ENCODE measurements at places on chromosomes 11 and 22.

DNA sequence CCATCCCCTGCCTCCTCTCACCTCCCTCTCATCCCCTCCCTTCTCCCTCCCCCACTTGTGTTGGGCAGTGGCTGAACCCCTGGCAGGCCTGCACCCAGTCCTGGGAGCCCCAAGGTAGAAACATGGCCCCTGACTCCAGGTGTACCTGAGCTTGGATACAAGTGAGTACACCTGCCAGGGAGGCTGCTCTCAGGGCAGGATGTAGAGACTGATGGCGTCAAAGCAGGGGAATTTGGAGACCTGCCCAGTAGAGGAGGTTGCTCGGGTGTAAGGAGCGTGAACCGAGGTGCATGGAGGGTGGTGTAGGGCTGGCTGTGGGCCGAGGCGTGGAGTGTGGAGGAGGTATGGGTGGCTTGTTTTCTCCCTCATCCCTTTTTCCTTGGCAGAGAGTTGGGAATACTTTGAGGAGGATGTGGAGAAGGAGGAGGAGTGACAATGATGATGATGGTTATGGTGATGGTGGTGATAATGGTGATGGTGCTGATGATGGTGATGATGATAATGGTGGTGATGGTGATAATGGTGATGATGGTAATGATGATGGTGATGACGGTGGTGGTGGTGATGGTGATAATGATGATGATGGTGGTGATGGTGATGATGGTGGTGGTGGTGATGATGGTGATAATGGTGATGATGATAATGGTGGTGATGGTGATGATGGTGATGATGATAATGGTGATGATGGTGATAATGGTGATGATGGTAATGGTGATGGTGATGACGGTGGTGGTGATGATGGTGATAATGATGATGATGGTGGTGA lies 12.3 kb downstream of the MRGPRG start:
- no peak for DNase-seq

GRCh38 chr11:12832480-12833224 lies 158.4 kb downstream of the TEAD1 start:
- DNase-seq, result peak; percentile 69

GRCh38 chr11:131190446-131190845 lies 180.0 kb upstream of the NTM start:
- DNase-seq, result no peak

DNA sequence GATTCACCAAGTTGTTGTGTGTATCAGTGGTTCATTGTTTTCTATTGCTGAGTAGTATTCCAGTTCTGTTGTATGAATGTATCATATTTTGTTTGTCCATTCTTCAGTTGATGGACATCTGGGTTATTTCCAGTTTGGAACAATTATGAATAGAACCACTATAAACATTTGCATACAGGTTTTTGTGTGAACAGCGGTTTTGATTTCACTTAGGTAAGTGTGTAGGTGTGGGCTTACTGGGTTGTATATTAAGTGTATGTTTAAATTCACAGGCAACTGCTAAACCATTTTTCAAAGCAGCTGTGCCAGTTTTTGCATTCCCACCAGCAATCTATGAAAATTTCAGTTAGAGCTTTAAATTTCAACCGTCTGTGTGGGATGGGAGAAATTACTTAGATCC lies 217.8 kb downstream of the NELL1 start:
- no peak for DNase-seq

- peak; percentile 24 for DNase-seq
Measured at GRCh38 chr11:62923601-62924411, 2.6 kb upstream of the CHRM1 start.

DNA sequence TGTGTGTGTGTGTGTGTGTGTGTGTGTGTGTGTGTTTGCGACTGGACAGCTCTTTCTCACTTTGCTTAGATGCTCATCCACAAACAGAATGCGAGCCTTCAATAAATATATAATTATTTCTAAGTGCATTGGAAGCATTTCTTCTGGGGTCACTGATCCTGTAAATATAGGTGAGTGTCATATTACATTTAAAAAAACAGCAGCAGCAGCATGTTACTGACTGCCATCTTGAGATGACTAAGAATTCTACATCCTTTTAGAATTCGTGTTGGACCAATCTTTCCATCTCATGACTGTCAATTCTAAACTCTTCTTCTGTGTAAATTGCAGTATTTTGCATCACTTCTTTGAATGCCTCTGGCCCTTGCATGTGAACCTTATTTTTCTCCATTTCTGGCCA lies 238.0 kb upstream of the DDI1 start:
- no peak for DNase-seq

DNA sequence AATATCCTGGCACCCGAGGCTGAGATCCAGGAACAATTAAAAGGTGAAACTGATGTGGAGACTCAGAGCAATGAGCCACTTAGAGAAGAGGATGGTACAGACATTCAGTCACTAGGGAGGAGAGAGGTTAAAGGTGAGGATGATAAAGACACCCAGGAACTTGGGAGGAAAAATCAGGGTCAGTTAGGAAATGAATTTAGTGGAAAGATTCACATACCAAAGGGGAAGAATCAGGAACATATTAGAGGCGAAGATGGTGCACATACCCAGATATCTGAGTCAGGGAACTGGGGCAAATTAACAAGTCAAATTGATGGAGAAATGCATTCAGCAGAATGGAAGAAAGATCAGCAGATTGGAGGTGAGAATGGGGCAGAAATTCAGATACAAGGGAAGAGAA lies 4.1 kb upstream of the MEI1 start:
- DNase-seq, result no peak

DNA sequence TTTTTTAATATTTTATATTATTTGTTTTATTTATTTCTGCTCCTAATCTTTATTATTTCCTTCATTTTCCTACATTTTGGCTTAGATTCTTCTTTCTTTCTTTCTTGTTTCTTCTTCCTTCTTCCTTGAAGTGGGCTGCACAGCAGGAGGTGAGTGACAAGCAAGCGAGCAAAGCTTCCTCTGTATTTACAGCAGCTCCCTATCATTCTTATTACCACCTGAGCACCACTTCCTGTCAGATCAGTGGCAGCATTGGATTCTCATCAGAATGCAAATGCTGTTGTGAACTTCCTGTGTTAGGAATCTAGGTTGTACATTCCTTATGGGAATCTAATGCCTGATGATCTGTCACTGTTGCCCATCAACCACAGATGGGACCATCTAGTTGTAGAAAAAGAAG lies 784.9 kb upstream of the LUZP2 start:
- no peak for DNase-seq

GRCh38 chr11:66340596-66341501 lies 4.1 kb downstream of the BRMS1 start:
- DNase-seq, result no peak

- no peak for DNase-seq
Measured at GRCh38 chr11:60981515-60981914, 10.0 kb downstream of the CD6 start.

DNA sequence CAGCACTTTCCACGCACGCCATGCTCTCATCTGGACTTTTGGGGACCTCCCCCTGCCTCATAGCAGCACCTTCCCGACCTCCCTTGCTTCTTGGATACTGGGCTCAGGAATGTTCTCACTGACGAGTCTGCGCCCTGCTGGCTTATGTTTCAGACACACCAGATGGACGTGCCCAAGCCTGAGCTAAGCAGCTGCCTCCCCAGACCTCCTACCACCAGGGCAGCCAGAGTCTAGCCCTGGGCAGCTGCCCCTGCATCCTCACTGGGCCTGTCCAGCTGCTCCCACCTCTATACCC lies 13.2 kb upstream of the RGL4 start:
- no peak for DNase-seq

DNA sequence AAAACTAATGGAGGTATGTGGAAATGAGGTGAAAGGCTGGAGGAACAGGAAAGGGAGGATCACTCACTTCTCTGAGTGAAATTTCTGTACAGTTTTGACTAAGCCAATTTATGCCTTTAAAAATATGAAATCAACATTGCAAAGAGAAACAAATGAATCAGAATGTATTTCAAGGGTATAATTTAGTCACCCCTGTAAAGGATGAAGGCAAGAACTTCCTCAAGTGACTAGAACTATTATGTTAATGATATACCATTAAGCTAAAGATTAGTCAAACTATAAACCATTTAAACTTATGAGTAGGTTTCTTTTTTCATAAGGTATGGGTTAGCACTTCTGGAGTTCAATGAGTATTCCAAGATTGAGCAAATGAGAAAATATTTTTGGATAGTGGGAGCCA lies 184.5 kb upstream of the CHORDC1 start:
- DNase-seq, result no peak

DNA sequence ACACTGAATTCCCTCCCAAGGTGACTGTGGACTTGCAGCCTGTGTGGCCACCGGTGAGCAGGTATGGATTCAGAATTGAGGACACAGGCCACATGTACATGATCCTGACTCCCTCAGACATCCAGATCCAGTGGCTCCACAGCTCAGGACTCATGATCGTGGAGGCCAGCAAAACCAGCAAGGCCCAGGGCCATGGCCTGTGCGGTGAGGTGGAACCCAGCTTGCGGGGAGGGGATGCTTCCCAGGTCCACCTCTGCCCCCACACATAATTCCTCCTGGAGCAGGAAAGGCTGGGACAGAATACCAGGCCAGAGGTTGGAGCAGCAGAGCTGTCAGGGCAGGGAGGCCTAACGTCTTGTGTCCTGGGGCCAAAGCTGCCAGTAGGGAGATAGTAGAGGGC lies 82.1 kb downstream of the OTOG start:
- no peak for DNase-seq

DNA sequence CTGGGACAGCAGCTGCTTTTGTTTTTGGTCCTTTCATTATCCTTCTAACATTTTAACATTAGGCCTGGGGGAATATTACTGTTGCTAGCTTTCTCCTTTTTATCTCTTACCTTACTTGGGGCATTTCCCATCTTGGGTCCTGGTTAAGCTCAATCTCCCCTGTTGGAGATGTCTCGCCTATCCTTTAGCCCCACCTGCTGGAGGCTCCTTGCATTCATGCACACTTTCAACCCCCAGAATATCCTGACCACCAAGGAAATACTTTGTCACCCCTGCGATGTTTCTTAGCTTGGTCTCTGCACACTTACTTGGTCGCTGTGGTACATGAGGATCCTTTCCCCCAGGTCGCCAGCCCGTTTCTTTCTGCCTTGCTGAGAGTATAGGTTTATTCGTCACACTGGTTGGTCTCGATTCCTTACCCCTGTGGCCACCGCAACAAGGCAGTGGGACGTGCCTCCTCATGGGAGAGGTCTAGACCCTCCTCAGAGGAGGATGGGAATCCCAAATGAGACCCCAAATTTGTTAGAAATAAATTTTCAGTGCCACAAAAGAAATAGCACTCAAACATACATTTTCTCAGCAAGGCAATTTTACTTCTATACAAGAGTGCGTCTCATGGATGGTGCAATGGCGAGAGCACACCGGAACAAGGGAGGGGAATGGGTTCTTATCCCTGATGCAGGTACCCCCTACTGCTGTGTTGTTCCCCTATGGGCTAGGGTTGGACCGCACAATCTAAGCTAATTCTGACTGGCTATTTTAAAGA lies 5.4 kb upstream of the TXN2 start:
- DNase-seq, result no peak

DNA sequence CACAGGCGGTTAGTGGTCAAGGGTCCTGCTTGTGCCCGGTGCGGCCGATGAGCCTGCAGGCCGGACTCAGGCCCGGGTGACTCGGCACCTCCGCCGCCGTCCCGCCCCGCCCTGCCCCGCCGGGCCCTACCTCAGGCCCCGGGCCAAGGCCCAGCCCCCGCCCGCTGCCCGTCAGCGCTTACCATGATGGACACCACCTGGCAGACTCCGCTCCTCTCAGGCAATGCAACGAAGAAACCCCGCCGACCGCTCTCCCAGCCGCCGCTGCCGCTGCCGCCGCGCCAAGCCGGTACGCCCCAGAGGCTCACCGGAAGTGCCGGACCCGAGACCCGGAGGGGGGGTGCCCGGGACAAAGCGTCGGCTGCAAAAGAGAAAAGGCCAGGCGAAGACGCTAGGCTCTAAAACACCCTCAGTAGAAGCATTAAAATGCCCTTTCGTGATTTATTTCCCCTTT lies at the start of gene UFD1:
UFD1 (minus strand) TSS at position 293 of the 454 bp plus-strand sequence; CDS start at position 185, 108 bp downstream.
- peak; percentile 54 for DNase-seq

- DNase-seq, result no peak
Measured at GRCh38 chr11:87399341-87399740, 361.6 kb downstream of the TMEM135 start.

DNA sequence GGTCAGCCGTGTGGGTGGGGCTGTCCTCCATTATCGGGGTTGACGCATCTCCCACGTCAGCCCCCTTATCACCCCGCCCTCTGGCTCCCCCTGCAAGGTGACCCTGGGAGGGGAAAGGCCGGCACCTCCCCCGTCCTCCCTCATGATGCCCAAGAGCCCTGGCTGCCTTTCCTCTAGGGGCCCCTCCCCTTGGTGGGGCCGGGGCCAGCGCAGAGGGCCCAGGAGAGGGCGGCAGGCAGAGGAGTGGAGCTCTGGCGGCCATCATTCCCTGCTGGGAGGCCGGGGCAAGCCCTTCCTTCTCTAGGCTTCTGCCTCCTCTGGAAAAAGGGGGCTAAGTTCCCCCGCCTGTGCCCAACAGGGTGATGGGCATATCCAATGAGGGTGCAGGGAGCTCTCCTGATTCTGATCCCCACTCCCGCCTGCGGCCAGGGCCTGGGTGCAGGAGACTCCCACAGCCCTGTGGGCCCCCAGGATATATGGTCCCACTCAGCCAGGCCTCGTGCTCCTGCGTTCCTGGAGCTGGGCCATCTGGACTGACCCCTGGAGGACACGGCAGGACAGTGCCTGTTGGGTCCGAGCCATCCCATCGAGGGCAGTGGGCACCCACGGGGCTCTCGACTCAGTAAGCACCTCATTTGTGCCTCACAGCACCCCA lies 12.3 kb downstream of the MYRF start:
- DNase-seq, result no peak

- DNase-seq, result peak; percentile 80
Measured at GRCh38 chr11:63917692-63918506, 935 bp upstream of the RCOR2 start.

- DNase-seq, result no peak
Measured at GRCh38 chr22:49977578-49977977, 17.0 kb downstream of the PIM3 start.

DNA sequence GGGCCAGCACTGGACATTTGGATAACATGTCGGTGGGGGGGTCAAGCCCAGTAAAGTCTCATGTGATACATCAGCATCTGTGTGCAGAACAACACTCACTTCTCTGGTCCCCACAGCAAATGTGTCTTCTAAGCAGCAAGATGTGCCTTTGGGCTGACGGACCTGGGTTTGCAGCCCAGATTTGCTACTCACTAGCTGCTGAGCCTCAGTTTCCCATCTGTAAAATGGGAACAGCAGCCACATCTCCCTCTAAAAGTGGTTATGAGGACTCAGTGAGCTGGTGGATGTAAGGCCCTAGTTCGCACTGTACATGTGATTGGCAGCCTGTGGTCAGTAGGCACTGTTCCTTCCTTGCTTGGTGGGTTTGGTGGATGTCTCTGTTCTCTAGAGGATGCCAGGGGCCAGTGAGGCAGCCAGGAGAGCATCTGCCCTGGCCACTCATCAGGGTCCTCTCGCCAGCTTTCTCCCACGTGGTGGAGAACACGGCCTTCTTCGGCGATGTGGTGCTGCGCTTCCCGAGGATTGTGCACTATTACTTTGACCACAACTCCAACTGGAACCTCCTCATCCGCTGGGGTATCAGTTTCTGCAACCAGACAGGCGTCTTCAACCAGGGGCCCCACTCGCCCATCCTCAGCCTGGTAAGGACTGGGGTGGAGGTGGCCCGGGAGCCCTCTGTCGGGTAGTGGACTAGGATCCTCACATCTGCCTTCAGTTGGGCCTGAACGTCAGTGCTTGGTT lies 12.5 kb downstream of the CCDC134 start:
- DNase-seq, result no peak

- no peak for DNase-seq
Measured at GRCh38 chr11:35520376-35520775, 5.0 kb downstream of the PAMR1 start.

GRCh38 chr11:45879803-45880686 lies 5.4 kb upstream of the MAPK8IP1 start:
- no peak for DNase-seq
